Nucleus accumbens (tissue), 56 donors: ENCODE measurements at places on chromosomes 6 and 20.
A peak's percentile ranks its signal among the peaks of the same experiment; 100 is the strongest.

GRCh38 chr20:36098364-36098763 is 56.2 kb upstream of the EPB41L1 start:
- DNase-seq = peak; percentile 1

- DNase-seq = no peak
These were observed 125.8 kb downstream of the MRPL14 start for GRCh38 chr6:44001318-44002066.

DNA sequence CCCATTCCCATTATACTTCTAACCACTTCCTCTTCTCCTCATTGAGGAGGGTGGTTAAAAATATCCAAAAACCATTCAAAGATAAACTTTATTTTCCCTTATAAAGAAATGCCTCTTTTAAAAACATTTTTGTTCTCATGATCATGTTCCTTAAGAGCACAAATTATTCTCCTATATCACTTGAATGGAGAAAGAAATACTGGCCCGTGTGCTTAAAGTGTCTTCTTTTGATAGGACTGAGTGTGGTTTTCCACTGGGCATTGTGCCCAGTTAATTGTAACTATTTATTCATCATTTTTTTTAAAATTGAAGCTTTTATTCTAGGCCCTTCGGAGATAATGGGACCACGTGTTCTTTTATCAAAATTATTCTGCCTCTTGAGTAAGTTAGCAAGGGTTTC is 871.5 kb downstream of the QKI start:
- DNase-seq = no peak

DNA sequence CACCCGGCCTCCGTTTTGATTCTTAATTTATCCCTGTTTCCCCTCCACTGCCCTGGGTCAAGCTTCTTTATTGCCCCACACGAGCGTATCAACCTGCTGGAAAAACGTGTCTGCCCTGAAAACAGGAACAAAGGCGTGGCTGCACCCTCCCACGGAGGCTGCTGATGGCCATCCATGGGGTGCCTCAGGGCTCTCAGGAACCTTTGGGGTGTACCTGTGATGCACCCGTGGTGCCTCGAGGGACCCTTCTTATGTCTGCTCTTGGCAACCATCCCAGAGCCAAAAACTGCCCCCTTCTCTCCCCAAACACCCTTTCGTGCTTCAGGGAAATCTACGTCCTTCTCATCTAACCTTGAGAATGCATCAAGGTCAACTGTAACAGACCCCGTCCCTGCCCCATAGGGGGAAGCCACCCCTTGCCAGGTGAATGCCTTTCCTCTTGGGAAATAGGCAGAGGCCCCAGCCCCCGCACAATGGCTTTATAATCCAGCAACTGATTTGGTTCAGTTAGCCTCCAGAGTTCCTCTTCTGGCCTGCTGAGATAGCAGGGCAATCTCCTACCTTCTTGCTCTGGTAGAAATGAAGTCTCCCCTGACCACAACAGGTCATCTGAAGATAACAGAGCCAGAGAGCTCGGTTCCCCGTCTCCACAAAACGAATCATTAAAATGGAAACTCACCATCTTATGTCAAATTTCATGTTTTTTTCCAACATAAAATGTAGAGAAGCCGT is 29.4 kb downstream of the PSMG4 start:
- no peak for DNase-seq
